ENCODE measurements at places on chromosomes 4 and X.

DNA sequence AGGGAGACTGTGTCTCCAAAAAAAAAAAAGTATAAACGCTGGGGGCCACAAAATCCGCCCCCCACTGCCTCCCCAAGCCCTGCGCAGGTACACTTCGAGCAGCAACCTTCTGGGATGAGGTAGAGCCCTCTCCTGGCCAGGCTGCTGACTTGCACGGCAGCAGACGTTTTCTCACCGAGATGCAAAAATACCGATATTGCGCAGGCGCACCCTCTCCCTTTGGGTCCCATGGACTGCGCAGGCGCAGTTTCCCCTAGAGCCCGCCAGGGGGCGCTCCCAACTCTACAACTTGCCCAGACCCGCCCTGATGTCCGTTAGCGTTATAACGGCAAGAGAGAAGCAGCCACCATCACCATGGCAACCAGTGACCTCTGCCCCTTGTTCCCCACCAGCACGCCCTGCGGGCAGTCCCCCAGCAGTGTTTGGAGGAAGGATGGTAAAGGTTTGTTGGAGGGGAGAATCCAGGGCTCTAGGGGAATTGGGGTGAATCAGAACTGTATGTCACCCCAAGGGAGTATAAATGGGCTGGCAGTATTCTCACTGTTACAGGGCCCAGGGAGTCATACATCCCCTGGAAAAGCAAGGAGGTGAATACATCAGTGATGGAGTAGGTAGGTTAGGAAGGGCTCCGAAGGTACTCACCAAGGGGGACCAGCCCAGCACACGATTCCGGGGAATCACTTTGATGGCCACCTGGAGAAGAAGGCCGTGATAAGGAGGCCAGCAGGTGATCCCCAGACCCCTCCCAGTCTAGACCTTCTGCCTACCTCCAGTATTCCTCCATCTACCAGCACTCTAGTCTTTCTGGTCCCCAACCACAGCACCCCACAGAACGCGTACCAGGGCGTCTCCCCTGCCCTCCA is 1.5 kb downstream of the PIM2 start:
- DNase-seq = peak; percentile 77

- DNase-seq = no peak
Observed at GRCh38 chrX:38820751-38821150, 19.5 kb downstream of the MID1IP1 start.

DNA sequence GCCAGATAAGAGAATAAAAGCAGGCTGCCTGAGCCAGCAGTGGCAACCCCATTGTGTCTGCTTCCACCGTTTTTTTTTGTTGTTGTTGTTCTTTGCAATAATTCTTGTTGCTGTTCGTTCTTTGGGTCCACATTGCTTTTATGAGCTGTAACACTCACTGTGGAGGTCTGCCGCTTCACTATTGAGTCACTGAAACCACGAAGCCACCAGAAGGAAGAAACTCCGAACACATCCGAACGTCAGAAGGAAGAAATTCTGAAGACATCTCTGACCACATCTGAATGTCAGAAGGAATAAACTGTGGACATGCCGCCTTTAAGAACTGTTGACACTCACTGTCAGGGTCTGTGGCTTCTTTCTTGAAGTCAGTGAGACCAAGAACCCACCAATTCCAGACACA is 110.5 kb downstream of the PCDH18 start:
- DNase-seq = no peak

GRCh38 chrX:45274576-45274975 is 73.9 kb upstream of the DIPK2B start:
- no peak for DNase-seq

DNA sequence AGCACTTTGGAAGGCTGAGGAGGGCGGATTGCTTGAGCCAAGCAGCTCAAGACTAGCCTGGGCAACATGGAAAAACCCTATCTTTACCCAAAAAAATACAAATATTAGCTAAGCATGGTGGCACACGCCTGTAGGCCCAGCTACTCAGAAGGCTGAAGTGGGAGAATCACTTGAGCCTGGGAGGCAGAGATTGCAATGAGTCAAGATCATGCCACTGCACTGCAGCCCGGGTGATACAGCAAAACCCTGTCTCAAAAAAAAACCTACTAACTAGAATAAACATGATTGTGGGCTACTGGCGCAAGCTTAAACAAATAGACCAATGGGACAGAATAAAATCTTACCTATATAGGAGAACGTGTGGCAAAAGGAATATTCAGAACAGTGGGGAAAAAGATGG is 7.3 kb downstream of the CDKL2 start:
- DNase-seq = no peak

DNA sequence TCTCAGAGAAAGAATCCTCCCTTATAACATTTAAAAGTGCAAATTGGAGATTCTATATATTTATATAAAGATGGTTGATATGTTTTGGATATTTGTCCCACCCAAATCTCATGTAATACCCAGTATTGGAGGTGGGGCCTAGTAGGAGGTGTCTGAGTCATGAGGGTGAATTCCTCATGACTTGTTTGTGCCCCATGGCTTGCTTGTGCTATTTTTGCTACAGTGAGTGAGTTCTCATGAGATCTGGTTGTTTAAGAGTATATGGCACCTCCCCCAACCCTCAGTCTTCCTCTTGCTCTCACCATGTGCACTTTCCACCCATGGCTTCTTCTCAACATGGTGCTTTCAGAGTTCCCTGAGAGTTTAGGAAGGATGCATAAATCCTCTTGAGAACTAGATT is 9.5 kb upstream of the ANKRD50 start:
- DNase-seq = no peak

DNA sequence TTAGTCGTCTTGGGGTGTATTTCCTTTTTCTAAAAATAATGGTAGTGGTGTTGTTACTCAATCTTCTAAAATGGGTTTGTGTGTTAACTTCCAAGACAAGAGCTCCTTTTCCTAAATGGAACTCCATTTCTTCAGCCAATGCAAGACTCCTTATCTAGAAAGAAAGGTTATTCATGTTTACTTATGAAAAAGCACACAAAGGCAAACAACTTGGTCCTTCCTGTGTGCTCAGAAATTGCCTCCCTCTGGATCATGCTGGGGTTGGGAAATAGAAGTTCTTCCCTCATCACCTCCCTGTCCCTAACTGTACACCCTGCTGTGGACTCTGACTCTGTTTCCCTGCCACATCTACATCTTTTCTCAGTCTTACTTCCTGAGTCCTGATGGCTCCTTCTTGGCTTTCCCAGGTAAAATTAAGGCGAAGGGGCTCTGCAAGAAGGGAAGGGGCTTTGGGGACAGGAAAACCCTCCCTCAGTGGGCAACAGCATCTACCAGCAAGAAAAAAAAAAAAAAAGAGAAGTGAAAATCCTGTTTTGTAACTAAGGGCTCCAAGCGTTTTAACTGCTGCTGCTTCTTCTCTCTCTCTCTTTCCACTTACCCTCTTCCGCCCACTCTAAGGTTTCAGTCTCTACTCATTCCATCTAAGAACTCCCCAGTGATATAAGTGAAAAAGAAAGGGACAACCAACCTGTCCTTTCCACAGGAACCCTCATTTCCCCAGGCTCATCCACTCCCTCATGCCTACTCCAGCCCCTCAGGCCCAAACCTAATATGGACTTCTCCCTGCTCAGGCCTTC is 19.8 kb upstream of the TASL start:
- no peak for DNase-seq
